IPS-NIHi11 (cell line): ENCODE measurements at places on chromosomes 1 and 21.

DNA sequence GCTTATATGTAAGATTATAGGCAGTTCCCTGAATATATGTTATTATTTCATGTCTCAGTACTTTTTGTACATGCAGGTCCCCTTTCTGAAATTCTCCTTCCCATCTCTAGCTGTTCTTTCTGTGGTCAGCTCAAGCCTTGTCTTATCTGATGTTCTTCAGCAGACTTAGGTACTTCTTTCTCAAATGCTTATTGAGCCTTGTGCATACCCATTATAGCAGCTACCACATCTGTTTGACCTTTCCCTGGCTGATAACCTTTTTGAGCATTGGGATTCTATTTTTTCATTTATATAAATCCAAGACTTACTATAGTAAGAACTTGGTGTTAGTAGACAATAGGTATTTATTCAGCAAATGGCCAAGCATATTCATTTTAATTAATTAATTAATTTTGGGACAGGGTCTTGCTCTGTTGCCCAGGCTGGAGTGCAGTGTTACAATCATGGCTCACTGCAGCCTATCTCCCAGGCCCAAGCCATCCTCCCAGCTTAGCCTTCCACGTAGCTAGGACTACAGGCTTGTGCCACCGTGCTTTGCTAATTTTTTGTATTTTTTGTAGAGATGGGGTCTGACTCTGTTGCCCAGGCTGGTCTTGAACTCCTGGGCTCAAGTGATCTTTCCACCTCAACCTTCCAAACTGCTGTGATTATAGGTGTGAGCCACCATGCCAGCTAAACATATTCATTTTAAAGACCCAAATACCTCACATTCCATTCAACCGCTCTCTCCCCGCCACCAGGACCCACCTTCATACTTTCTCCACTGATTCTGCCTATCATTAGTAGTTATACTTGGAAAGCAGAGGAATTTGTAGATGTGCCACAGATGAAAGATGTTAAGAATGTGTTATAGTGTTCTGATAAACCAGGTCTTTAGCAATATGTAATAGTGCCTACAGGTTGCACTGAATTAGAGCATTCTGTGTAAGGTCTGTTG, 16.7 kb downstream of the TIPRL start:
- DNase-seq = no peak

DNA sequence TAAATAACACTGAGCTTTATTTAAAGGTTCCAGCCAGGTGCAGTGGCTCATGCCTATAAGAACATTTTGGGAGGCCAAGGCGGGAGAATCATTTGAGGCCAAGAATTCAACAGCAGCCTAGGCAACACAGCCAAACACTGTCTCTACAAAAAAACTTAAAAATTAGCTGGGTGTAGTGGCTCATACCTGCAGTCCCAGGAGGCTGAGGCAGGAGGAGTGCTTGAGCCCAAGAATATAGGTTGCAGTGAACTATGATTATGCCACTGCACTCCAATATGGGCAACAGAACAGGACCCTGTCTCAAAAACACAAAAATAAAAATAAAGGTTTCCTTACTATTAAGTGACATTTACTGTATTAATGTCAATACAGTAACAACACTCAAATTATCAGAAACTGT, 2.1 kb downstream of the TAF12 start:
- no peak for DNase-seq

DNA sequence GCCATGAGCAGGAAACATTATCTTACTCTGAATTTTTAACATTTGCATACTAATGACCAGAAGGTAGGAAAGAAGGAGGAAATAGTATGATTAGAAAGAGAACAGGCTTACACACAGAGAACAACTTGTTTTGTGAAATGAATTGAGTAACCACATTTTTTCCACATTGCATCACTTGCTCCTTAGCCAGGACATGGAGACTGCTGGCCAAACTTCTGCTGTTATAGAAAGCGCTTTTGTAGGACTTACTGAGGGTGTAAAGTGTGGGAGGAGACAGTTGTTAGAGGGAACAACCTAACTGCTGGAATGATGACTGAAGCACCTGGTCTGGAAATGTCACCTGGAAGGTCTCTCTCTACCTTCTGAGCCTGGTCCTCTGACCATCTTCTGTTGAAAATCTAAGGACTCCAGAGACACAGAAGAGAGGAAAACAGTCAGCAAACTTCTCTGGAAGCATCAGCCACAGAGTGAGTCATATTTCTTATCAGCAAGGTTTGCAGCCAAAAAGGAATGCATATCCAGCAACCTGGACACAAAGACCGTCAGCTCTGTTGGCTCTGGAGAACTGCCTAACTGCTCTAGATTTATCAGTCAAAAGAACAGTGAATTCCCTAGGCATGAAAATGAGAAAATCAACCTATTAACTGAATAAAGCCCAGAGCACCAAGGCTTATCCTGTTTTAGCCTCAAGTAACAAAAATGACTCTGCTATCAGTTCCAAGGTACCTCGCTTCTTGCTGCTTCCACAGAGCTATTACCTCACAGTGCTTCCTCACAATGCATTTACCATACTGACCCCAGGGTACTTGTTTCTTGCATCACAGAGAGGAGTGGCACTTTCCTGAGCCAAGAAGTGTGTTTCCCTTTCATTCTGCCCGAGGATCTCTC, 88.0 kb upstream of the SLFNL1 start:
- DNase-seq = peak; percentile 24

DNA sequence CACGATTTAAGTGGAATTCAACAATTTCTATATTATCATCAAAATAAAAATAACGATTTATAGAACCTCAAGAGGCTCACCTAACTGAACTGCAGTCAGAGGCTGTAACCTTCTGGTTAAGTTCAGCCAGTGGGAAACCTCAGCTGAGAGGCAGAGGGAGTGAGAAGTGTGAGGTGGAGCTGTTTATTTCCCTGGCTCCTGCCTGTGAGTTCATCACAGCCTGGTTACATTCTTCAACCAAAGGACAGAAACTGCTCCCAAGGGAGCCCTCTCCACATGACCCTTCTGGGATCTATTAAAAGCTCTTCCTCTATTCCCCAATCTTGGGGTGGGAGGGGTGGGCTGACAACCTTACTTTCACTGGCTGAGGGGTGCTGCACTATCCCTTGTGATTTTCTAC, 22.2 kb downstream of the DYNLT5 start:
- no peak for DNase-seq

DNA sequence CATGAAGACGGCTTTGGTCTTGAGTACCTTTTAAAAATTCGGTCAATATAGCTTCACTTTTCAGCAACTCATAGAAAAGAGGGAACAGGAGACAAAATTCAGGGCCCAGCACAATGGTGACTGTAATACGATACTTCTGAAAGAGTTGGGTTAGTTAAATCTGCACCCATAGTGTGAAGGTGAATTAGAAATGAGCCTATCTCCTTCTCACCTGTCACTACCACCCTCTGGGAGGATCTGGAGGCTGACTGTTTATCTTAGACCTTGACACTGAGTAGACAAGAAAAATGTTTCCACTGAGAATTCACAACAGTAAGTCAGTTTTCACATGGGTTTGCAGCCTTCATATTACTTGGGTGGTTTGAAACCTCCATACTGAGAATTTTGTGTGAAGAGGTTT, 57.9 kb upstream of the HMGB4 start:
- DNase-seq = no peak

DNA sequence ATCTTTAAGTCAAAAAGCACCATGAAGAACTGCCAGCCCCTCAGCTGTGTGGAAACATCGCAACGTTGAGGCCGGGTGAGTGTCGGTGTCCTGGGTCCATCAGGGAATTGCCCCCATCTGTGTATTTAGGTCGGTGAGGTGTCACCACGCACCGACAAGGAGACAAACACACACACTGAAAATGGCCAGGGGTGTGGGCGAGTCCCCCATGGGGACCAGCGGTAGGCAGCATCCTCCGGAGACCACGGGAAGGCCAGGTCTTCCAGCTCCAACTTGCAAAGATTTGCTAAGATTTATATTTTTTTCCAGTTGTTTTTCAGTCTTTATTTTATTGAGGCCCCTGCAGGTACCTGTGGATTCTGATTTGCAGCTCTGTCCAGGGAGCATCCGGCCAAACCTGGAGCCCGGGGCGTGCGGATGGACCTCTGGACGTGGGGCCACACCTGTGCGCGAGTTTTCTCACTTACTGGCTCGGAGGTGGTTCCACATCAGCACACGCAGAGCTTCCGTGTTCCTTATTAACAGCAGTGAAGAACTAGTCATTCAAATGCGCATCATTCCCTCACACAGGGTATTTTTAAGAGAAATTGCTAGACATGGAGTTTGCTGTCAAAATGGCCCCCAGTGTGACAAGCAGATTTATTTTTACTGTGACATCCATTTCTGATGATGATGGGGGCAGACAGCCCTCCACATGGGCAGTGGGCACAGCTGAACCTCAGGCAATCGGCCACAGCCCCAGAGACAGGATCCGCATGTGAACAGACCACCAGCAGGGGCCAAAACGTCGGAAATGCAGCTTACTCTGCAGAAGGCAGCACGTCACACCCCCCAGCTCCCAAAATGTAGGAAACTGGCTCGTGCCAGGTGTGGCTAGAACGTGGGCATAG, 17.2 kb upstream of the SLC19A1 start:
- peak; percentile 21 for DNase-seq

DNA sequence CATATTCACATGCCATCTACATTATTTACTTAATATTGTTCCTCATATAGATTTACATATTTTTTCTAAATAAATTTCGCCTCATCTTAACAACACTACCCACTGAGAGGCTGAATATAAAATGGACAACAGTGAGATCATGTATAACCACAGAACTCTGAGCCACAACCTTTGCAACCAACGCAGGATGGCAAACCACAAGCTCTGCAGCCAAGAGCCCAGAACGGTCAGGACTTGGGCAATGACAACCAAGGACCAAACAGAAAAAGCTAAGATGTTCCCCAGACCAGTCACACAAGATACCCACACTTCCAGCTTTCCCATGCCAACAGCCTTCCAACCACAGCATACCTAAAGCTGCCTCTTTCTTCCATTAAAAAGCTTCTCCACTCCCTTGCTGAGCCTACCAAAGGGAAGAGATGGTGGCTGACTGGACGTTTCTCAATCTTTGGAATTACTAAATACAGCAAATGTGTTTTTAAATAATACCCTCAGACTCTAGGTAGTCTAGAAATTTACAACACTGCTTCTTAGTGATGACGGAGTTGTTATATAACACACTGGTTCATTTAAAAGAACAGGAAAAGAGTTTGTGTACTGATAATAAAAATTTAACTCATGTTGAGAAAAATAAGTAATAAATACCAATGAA, 117.9 kb downstream of the AKT3 start:
- no peak for DNase-seq

DNA sequence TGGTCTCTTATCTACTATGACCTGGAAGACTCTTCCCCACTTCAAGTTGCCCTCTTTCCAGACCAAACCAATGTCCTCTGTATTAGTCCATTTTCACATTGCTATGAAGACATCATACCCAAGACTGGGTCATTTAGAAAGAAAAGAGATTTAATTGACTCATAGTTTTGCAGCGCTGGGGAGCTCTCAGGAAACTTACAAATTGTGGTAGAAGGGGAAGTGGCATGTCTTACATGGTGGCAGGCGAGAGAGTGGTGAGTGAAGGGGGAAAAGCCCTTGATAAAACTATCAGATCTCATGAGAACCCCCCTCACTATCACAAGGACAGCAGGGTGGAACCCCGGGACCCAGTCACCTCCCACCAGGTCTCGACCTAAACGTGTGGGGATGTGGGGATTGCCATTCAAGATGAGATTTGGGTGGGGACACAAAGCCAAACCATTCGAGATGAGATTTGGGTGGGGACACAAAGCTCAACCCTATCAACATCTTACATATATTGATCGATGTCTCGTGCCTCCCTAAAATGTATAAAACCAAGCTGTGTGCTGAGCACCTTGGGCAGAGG, 14.2 kb upstream of the AGPAT3 start:
- no peak for DNase-seq

DNA sequence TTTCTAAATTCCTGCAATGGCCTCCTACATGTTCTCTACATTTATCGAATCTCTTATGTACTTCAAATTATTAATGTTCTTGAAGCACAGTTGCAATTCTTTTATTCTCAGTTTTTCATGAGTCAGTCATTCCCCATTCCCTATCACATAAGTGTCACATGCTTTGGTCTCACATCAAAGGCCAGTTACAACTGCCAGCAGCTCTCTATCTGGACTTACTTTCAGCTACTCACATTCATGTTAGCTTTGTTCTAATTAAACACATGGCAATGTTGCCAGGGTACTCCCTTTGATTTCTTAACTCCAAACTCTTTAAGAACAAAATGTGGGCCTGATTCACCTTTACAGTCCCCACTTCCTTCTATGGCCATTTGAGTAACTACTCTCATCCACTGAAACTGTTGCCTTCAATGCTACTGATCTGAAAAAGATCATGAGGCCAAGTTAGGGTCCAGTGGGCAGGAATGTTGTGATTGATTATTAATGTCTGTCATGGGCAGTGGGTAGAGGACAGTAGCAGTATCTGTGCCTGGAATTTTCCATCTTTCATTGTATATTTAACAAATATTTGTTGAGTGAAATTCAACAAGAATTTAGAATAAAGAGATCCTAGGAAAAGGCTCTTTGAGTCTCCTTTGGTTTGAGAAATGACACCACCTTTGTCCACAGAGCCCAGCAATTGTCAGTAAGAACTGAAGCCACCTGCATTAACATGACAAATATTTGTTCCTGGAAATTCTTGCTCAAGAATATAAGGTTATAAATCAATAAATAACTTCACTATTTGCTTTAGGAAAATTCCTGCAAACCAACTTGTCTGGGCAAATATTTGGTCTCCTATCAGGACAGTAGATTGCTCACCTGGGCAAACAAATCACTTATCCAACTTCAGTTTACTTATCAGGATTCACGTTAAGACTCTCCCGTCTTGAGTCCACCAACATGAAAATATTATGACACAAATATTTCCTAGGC, 153.6 kb upstream of the SAMSN1 start:
- DNase-seq = no peak

- DNase-seq = no peak
These were observed 136.2 kb upstream of the F3 start for GRCh38 chr1:94677714-94678113.

- DNase-seq = no peak
These were observed 79.6 kb upstream of the SLFNL1 start for GRCh38 chr1:41101076-41101475.

DNA sequence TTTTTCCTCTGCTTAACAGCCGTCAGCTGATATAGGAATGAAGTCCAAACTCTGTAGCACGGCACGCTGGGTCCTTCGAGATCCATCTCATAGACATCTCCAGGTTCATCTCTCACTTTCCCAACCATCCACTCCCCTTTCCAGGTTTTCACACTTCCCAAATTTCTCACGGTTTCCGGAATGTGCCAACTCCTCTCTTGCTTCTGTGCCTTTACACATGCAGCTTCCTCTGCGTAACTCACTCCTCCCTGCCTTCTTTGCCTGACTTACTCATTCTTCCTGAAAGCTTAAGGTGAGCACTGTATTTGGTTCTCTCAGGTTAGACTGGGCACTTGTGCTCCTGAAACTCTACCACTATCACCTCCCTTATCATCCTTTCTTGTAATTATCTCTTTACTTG, 168.4 kb downstream of the PCNX2 start:
- DNase-seq = no peak
